ENCODE measurements at places on chromosomes 5 and 9.

DNA sequence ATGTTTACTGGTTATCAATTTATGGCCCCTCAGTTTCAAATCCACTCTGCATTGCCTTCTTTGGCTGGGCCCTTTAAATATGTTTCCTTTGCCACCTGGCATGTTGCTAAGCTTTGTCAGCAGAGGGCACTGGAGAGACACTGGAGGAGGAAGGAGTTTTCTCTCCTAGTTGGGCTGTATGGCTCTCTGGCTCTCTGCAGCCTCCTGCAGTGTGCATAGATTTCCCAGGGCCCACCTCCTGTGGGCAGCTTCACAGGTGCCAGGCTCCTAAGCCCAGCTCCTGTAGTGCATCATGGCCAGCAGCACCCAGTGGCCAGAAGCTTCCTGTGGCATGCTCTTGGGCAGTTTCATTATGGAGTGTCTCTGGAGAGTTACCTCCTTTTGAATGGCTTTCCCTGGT, 23.3 kb downstream of the CAVIN4 start:
- DNase-seq: peak; percentile 55

- no peak for DNase-seq
Observed at GRCh38 chr9:84519413-84519812, 150.1 kb upstream of the NTRK2 start.

GRCh38 chr9:130183133-130183762, 11.0 kb downstream of the NCS1 start:
- no peak for DNase-seq

DNA sequence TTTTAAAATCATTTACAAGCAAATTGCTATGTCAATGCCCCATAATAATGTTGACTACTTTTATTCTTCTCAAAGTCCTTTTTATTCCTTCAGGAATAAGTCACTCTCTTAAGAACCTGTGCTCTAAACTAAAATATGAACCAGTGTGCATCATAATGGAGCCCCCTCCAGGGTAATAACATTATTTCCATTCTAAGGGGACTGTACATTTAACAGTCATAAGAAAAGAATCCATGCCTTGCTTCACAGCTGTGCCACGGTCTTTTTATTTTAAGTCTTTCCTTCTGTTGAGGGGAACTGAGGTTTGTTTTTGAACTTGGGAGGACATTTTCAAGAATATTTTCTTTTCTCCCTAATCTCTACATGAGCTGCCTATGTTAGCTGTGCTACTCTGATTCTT, 297.6 kb downstream of the MAN2A1 start:
- no peak for DNase-seq

DNA sequence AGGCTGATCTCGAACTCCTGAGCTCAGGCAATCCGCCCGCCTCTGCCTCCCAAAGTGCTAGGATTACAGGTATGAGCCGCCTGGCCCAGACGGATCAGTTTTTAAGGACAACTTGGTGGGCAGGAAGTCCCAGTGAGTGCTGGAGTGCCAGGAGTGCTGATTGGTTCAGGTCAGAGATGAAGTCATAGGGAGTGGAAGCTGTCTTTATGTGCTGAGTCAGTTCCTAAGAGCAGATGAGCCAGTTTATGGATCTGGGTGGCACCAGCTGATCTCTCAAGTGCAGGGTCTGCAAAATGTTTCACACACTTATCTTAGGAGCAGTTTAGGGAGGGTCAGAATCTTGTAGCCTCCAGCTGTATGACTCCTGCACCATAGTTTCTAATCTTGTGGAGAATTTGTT, 292.1 kb upstream of the ELAVL2 start:
- no peak for DNase-seq

DNA sequence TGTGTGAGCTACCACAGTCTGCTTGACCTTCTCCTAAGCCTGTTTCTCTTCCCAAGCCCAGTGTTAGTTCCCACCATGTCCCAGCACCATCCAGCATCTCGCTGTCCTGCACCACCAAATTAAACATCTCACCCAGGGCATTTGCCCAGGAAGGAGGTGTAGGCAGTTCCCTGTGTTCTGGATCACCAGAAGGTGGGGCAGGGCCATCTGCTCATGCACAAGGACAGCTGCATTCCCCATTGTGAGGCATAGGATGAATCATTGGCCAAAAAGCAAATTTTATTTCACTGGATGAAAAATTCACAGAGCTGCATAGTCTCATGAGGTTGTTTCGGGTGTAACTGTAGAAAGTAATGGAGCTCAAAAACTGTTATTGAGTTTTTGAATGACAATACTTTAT, 89.5 kb upstream of the GRIA1 start:
- DNase-seq: no peak

GRCh38 chr9:134566936-134567335, 74.7 kb upstream of the COL5A1 start:
- DNase-seq: no peak

- no peak for DNase-seq
Observed at GRCh38 chr9:116213693-116214047, 60.1 kb downstream of the PAPPA start.

DNA sequence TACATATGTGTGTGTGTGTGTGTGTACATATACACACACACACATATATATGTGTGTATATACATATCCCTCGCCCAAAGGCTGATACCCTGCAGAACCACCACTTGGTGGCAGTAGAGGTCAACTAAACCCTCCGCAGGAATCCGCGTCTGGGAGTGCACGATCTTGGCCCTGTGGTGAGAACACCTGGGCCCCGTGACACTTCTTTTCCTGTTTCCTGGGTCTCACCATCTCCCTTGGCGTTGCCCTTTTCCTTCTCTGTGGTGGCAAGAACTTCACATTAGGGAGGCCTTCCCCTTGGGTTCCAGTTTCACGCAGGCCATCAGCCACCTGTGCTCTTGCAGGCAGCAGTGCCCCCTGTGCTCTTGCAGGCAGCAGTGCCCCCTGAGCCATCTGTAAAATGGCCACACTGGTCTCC, 8.2 kb downstream of the IL9 start:
- peak; percentile 42 for DNase-seq

DNA sequence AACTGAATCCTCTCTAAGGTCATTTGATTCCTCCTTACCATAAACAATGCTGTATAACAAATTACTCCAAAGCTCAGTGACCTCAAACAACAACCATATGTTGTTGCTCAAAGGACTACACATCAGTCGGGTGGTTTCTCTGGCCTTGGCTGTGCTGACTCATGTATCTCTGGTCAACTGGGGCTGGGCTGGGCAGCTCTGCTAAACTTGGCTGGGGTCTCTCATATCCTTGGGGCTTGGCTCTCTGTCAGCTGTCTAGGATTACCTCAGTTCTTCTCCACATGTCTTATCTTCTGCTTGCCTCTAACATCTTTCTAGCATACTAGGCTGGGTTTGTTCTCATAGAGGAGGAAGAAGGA, 86.4 kb downstream of the GALNT10 start:
- DNase-seq: no peak

DNA sequence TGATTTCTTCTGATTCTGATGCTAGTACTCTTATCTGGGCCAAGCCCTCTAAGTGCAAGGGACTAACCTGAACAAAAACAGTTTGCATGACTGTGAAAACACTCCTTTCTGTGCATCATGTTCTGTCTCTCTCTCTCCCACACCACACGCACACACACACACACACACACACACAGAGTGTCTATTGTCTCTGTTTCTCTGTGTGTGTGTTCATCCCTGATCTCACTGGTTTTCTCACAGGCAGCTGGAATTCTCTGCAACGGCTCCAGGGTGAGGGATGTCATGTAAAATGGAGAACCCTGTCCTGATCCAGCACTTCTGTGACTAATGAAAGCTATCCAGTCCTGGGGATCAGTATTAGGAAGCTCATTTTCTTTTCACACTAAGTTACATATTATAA, 453.1 kb upstream of the RGMB start:
- no peak for DNase-seq

GRCh38 chr5:133199417-133200178, 147.8 kb downstream of the HSPA4 start:
- no peak for DNase-seq

GRCh38 chr9:86975606-86976005, 28.3 kb upstream of the GAS1 start:
- no peak for DNase-seq

- no peak for DNase-seq
Observed at GRCh38 chr5:14908172-14908571, 36.6 kb upstream of the ANKH start.

- DNase-seq: no peak
Observed at GRCh38 chr9:136306211-136307208, 2.6 kb upstream of the CCDC187 start.

DNA sequence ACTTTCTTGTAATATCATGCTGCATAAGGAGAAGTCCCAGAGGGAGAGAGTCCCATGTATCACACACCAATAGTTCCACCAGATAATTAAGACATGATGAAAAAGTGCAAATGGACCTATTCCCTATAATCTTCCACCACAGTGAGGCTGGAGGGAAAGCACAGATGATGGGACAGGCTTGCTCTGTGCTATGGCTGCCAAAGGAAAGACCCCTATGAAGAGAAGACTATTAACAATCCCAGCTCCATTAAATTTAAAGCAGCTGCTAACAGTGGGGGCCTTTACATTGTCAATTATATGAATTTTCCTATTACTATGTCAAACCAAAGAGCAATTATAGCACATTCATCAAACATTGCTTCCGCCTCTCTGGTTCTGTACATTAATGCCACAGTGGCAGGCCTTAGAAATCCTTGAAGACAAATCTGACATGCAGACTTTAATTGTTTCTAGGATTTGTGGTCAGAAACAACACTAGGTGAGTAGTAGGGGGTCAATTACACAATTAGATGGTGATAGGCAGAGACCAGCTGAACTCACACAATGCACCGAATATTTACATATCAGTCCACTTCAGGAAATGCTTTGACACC, 551.3 kb downstream of the TLE1 start:
- DNase-seq: no peak

- no peak for DNase-seq
Observed at GRCh38 chr9:136965771-136966484, 11.4 kb upstream of the PTGDS start.

DNA sequence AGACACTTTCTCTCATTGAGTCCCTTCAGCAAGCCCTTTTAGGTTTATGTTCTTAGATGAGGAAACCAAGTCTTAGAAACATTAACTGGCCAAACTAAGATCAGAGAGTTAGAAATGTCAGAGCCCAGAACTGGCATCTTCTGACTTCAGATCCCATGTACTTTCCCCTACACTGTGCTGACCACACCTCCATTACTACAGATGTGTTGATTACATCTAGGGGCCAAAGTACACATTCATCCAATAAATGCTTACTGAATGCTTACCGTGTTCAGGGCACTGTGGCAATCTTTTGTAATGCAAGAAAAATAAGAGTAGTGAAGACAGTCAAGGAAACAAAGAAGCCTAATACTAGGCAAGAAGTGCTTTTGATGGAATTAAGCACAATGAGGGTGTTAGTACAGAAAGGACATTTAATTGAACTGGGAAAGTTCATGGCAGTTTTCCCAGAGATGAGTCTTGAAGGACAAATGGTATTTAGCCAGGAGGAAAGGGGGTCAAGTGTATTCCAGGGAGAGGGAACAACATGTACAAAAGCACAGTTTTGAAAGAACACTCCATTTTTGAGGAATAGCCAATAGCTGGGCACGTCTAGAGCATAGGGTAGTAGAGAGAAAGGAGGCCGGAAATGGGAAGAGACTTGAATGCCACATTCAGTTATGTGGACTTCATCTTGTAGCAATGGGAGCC, 89.7 kb upstream of the CDKN2B start:
- DNase-seq: no peak

DNA sequence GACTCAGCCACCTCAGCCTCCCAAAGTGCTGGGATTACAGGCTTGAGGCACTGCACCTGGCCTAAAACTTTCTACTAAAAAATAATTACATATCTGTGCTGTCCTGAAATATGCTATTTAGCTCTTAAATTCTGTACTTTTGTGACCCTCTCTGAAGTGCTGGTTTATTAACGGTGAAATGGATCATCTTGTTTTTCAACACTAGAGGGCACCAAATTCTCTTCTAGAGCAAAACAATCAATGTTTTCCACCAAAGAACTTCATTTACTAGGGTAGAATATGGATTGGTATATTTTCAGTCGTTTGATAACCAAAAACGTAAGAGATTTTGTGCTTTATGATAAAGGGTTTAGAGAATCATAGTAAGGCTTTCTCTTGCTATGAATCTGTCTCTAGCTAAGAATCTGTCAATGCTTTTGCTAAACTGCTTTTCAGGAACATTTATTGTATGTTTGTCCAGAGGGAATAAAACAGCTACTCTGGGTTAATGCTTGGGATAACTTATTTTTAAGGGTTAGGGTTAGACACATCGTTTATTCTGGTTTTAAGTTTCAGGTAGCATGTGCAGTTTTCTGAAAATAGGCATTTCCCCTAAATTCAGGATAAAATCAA, 63.6 kb downstream of the RNF180 start:
- DNase-seq: no peak

DNA sequence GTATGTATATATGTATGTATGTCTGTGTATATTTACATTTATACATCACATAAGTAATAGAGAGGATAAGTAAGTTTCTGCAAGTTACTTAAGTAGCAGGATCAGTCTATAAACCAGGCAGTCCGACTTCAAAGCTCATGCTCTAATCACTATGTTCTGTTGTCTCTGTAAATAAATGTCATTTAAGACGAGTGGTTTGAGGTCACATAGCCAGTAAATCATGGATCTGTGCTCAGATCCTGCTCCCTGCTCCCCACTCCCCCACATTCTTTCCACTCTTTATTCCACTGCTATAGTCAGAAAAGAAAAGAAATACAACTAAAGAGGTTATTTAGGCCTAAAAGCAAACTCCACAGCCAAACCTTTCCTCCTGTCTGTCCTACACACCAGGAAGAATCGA, 90.4 kb downstream of the SERINC5 start:
- no peak for DNase-seq

- no peak for DNase-seq
Observed at GRCh38 chr9:128254362-128254761, 21.4 kb downstream of the GOLGA2 start.

DNA sequence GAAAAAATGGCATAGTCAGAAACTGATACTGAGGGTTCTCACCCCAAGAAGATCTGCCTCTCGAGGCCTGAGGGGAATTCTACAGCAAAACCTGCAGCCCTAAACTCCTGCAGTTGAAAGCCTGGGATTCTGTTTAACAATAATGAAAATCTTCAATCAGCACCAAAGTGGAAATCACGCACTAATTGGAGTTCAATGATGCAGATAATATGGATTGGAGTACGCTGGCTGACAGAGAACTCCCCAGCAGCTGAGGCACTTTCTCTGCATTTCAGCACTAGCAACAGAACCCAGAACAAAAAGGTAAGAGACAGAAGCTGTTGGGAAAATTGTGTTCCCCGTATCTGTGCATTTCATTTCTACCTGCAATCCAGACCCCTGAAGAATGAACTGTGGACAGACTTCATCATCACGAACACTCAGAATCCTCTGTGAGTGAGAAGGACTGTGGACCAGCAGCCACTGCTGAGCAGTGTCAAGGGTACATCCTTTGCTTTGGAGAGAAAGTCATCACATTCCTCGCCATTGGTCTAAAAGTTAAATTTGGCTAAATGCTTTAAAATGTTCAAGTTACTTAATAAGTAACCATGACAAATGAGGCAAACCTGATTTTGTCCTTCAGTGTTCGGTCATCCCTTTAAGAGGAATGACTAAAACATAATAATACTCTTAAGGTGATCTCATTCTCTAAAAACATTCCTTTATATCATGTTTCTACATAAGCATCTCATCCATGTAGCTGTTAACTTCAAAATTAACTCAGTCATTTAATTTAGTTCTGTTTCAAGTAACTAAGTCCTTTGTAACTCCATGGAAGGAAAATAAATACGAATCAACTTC, 126.1 kb downstream of the GAS1 start:
- no peak for DNase-seq

GRCh38 chr9:130933114-130934046, 5.7 kb downstream of the FIBCD1 start:
- DNase-seq: no peak

GRCh38 chr5:96817506-96817905, 9.8 kb upstream of the ERAP1 start:
- DNase-seq: no peak

GRCh38 chr9:89613912-89614892, 9.4 kb downstream of the GADD45G start:
- no peak for DNase-seq
